ENCODE measurements at places on chromosomes 6 and 20.

GRCh38 chr6:16639684-16640480, 121.4 kb downstream of the ATXN1 start:
- no peak for DNase-seq

- DNase-seq: no peak
Measured at GRCh38 chr6:131001945-131002660, 60.9 kb downstream of the EPB41L2 start.

- peak; percentile 11 for DNase-seq
Measured at GRCh38 chr6:35967076-35967774, 46.3 kb upstream of the SRPK1 start.

DNA sequence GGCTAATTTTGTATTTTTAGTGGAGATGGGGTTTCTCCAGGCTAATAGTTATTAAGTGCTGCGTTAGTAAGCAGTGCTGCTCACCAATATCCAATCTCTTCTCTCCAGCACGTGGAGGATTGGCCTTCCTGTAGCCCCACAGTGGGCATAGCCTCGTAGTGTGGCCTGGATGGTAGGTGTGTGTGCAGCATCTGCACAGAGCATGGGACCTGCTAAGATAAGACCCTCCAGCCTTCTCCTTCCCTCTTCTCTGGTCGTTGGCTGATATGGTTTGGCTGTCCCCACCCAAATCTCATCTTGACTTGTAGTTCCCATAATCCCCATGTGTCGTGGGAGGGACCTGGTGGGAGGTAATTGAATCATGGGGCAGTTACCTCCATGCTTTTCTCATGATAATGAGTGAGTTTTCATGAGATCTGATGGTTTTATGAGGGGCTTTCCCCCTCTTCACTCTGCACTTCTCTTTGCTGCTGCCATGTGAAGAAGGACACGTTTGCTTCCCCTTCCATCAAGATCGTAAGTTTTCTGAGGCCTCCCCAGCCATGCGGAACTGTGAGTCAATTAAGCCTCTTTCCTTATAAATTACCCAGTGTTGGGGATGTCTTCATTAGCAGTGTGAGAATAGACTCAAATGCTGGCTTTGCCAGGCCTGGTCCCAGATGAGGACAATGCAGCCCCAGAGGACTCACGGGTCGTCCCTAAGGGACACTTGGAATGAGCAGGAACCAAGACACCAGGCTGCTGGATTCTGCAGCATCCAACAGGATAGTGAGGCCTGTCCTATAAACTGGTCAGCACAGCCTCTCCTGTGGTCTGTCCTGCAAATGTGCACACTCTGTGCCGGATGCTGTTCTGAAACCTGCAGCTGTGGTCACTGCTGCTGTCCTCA, 63.4 kb upstream of the AFDN start:
- no peak for DNase-seq

- DNase-seq: no peak
Measured at GRCh38 chr20:21324126-21324525, 21.0 kb downstream of the XRN2 start.

DNA sequence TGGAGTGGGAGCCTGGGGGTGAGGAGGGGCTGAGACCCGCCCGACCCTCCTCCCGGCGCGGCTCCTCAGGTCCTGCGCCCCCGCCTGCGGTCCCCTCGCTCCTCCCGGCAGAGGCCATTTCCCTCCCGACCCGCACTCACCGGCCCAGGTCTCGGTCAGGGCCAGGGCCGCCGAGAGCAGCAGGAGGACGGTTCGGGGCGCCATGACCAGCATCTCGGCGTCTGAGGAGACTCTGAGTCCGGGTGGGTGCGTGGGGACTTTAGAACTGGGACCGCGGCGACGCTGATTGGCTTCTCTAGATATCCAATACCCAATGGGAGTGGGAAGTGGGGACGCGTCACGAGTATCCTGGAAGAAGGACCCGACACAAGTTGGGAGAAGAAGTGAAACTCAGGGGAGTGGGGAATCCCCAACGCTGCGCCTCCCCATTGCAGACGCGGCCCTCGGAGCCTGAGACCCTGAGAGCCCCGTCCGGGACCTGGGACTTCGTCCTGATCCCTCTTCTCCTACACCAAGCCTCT, at the start of gene HLA-B:
Gene HLA-B, minus strand, starts transcription at position 234 of the 521 bp plus-strand sequence. Its CDS starts 21 bp downstream, at position 213.
- DNase-seq: peak; percentile 71

DNA sequence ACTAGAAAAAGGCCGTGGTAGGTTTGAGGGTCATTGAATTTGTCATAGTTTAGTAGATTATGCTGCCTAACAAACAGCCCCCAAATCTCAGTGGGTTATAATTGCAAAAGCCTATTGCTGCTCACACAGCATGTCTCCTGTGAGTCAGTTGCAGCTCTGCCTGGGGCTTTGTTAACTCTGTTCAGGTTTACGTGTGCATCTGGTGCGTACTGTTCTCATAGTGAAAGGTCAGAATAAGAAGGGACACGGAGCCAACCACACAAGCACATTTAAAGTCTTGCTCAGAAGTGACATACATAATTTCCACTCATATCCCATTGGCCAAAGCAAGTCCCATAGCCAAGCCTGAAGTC, 48.1 kb upstream of the BMP2 start:
- DNase-seq: no peak

GRCh38 chr20:36153736-36154699, 522 bp upstream of the EPB41L1 start:
- peak; percentile 85 for DNase-seq

DNA sequence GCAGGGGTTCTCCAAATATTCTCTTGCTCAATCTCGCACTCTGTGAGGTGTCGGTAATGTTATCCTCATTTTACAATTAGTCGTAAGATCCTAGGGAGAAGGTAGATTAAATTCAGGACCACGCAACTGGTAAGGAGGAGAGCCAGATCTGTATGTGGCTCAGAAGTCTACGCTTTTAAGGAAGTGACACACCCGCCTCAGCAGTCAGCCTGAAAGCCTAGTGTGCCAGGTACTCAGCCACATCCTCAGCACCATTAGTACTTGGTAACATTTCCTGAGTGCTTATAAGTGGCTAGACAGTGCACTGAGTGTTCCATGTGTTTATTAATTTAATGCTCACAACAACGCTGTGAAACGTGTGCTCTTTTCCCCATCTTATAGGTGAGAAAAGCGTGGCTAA, 63.7 kb downstream of the DHX35 start:
- DNase-seq: no peak

GRCh38 chr6:163825033-163825432, 410.5 kb downstream of the QKI start:
- no peak for DNase-seq

GRCh38 chr20:20821484-20822260, 109.2 kb upstream of the RALGAPA2 start:
- peak; percentile 30 for DNase-seq

- DNase-seq: no peak
Measured at GRCh38 chr6:105507811-105508210, 104.9 kb upstream of the PREP start.

- DNase-seq: no peak
Measured at GRCh38 chr20:33566781-33567603, 77.1 kb downstream of the CBFA2T2 start.

GRCh38 chr6:22003287-22003686, 293.5 kb downstream of the PRL start:
- no peak for DNase-seq

DNA sequence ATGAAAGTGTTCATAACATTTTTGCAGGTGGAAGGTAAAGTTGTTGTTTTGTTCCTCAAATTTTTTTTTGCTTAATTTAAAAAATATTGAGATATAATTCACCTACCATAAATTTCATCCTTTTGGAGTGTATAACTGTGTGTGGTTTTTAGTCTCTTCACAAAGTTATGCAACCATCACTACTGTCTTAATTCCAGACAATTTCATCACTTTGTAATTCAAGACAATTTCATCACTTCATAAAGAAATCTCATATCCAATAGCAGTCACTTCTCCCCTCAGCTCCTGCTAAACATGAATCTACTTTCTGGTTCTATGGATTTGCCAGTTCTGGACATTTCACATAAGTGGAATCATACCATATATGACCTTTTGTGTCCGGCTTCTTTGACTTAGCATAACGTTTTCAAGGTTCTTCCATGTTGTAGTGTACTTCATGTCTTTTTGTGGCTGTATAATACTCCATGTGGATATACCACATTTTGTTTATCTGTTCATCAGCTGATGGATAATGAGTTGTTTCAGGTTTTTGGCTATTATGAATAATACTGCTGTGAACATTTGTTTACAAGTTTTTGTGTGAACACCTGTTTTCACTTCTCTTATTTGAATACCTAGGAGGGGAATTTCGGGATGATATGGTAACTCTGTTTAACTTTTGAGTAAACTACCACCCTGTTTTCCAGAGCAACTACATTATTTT, 18.8 kb downstream of the ZFAND3 start:
- no peak for DNase-seq

DNA sequence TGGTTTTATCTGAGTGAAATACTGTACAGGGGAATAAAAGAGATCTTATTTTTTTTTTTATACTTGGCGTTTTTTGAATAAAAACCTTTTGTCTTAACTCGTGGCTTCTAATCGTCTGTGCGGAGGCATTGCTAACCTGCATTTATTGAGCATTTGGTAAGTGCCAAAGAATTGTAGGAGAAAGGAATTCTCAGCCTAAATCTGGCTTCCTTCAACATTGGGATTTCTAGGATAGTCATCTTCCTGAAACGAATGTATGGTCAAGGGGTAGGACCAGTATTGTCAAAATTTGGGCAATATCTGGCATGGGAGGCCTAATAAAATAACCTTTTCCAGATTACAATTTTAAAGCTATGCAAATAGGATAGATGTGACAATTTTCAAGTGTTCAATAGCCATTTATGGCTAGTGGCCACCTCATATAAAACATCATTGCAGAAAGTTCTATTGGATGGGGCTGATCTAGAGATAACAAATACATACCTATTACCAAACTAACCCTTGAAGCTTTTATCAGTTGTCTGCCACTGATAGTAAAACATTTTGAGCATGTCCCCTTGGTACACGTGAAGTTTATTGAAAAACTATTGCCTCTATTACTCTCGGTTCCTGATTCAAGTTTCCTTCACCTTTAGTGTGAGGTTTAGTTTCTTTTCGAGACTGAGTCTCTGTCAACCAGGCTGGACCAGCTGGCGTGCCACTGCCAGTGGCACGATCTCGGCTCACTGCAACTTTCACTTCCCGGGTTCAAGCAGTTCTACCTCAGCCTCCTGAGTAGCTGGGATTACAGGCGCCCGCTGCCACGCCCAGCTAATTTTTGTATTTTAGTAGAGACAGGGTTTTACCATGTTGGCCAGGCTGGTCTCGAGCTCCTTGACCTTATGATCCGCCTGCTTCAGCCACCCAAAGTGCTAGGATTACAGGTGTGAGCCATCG, 5.6 kb downstream of the PIM1 start:
- no peak for DNase-seq

- peak; percentile 84 for DNase-seq
Measured at GRCh38 chr20:64102647-64103354, 4.6 kb downstream of the NPBWR2 start.

DNA sequence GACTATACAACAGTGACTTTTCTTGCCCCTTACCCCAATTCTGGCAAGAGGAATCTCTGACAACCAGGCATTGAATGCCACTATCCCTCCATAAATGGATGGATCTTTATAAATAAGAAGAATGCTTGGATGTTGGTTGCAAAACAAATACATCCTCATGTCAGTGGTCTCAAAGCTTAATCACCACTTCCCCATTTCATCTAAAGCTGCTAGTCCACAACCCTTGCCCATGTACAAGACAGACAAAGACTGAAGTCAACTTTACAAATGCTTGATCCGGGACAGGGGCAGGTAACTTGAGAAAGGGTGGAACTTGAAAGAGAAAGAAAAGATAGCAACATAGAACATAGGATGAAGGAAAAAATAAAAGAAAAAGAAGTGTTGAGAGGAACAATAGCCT, 540.5 kb upstream of the NOX3 start:
- DNase-seq: no peak

DNA sequence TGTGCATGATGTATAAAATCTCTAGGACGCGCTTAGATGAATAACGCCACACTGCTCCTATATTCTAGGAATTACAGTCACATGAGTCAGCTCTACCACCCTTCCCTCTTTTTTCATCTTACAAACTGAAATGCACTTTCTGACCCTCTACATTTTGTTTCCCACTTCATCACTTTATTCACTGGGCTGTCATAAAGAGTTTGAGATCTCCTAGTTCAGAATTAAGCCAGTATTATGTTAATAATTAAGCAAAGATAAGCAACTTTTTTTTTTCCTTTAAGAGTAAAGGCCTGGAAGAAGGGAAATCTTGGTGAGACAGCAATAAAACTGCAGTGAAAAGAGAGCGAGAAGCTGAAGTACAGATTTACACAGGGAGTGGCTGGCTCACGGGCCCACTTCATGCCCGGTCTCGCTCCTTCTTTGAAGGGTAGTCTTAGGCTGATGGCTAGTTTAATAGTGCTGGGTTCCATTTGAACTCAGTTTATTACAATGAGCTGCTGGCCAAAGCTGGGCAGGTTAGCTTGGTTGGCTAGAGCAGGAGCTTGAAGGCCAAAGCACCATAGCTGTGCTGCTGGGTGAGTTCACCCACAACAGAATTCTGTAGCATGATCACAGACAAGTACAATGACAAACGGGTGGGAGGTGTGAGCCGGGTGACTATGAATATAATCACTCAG, 110.6 kb downstream of the MAP7 start:
- DNase-seq: no peak

DNA sequence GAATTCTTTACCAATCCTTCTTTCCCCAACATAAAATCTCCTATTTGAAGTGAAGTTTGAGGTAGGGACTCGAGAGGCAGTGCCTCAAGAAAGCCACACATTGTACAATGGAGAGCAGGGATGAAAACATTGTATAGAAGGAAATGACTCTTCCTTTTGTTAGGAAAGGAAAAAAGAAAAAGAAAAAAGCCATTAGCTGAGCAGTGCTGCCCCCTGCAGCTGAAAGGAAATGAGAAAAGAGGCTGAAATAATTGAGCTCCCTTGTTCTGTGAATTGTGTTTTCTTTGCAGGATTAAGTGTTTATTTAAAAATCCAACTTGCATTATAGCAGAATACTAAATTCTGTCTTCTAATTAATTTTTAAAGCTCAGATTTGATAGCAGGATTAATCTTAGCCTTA, 162.9 kb upstream of the SASH1 start:
- peak; percentile 31 for DNase-seq

- DNase-seq: peak; percentile 89
Measured at GRCh38 chr6:27019651-27020552, 227.6 kb upstream of the PRSS16 start.

All from neural progenitor cell (in vitro differentiated cells).